ENCODE measurements at places on chromosomes 13 and 19.

DNA sequence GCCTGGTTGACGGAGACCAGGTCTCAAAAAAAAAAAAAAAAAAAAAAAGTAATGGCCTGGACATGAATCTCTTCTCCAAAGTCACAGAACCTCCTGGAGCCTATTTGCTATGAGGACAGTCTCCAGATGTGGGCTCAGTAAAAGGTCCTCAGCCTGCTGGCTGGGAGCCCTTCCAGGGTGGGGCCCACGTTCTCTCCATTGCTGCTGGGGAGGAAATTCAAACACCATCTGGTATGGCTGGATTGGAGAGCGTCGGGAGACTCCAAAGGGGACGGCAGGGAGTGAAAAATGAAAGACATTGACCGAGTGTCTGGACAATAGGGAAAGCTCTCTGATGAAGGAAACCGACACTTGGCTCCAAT is 1.3 kb upstream of the PBX4 start:
- no peak for DNase-seq

DNA sequence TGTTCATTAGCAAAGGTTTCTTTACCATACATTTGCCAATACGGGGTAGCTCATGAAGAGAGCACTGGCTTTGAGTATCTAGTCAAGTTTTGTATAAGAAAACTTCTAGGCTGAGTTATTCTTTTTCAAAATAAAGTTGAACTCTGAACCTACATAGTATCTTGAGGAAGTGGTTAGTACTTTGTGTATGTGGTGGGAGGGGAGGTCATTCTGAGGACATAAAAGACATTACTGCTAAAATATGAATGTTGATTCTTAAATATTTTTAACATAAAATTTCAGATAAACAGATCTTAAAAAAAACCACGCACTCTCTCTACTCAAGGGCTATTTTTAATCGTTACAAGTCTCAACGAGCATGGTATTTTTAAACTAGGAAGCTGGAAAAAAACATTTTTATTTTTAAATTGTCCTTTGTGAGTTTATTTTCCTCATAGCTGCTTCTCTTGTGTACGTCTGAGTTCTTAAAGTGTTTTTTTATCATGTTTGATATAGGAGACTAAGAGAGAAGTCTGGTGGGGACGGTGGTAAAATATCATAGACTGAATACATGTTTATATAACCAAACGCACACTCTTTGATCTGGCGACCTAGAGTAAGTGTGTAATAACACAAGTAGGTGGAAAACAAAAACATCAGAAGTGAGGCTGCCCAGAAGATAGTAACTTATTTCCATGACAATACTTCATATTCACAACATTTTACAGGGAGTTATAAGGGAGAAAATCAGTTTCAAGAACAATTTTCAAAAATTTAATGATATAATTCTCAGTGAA is 118.0 kb upstream of the POSTN start:
- DNase-seq: peak; percentile 23

DNA sequence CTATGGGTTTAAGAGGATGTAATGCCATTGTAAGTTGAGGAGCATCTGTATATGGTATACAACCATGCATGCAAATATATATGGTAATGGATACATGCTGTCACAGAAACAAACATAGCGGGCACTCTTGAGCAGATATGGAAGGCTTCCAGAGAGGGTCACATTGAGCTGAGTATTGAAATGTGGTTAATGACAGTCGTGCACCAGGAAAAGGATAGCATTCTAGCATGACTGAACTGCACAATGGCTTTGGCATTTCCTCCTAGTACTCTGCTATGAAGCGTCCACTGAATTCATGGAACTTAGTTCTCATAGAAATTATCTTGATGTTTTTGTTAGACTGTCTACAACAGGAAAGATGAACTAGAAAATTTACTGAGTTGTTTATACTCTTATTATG is 25.2 kb downstream of the DGKH start:
- no peak for DNase-seq

- no peak for DNase-seq
Observed at GRCh38 chr19:2381148-2381820, 21.2 kb downstream of the TMPRSS9 start.

DNA sequence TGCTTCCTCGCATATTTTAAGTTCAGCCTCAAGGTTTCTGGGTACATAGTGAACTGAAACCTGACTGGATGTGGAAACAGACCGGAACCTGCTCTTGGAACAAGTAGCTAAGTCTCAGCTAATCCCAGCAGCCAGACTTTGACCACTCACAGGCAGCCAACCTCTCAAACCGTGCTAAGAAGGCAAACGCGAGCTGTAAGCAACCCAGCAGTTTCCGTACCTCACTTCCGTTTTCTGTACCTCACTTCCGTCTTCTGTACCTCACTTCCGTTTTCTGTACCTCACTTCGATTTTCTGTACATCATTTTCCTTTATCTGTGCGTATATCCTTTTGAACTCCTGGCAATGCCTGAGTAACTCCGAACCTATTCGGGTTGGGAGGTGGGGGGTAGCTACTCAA is 96.8 kb downstream of the SUCLA2 start:
- no peak for DNase-seq

DNA sequence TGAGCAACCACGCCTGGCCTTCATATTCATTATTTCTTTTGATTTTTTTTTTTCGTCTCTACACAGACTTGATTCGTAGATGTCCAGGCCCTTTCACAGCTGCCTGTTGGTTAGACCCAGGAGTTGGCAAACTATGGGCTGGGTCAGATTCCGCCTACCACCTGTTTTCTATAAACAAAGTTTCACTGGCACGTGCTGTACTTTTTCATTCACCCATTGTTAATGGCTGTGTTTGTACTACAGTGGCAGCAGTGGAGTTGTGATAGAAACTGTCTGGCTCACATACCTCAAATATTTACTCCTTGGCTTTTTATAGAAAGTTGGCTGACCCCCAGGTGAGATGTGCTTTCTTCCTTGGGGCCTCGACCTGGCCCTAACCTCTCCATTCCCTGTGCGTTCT is 72.9 kb upstream of the TEX29 start:
- peak; percentile 3 for DNase-seq

DNA sequence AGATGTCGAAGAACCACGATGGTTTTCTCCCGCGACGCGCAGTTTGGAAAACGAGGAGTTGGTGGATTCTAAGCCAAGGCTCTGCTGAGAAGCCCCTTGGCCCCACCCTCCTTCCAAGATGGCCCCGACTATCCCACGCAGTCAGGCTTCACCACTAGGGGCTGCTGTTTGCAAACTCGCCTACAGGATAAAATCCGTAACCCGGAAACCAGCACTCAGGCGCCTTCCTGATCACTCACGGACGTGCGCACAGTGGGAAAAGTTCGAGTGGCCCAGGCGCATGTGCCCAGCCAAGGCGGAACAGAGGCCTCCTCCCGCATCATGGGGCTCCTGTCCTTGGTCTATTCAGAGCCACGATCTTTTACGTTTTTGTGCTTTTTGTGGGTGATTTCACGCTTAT is 19.2 kb upstream of the UQCR11 start:
- DNase-seq: peak; percentile 22

- DNase-seq: peak; percentile 94
Observed at GRCh38 chr13:99496184-99497142, 4.8 kb upstream of the TM9SF2 start.

DNA sequence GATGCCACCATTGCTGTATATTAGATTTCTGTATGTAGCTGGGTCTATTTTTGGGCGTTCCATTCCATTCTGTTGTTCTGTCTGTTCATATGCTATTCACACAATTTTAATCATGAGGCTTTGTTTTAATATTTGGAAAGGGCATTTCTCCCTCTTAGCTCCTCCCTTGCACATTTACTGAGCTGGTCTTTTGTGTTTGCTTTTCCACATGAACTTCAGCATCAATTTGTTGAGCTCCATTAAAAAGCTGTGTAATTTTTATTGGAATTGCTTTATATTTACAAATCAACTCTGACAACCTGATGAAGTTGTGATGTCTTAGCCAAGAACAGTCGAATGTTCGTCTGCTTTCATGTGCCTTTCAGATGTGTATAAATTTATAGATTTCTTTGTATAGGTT is 14.0 kb downstream of the WASF3 start:
- no peak for DNase-seq

DNA sequence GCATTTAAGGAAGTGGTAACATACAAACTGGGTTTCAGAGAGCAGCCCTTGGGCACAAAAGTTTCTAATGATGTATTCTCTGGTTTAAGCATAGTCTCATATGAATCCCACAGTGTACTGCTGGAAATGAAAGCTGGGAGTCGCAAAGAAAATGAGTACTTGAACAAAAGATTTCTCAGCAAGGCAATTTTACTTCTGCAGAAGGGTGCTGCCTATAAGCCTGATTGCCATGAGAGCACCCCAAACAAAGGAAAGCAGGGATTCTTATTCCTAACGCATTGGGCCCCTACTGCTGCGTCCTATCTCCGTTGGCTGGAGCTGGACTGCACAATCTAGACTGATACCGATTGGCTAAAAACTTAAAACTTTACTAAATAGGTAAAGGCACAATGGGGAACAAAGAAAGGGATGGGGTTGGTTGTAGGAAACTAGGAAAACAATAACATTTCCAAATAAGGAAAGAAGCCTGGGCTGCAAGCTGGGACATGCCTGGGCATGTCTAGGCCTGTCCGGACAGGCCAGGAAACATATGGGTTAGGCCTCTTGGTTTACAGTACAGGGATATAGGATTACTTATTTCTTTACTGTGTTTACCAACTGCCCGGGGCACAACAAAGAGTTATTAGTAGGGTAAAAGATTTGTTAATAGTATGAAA is 27.4 kb upstream of the VN1R4 start:
- DNase-seq: no peak

DNA sequence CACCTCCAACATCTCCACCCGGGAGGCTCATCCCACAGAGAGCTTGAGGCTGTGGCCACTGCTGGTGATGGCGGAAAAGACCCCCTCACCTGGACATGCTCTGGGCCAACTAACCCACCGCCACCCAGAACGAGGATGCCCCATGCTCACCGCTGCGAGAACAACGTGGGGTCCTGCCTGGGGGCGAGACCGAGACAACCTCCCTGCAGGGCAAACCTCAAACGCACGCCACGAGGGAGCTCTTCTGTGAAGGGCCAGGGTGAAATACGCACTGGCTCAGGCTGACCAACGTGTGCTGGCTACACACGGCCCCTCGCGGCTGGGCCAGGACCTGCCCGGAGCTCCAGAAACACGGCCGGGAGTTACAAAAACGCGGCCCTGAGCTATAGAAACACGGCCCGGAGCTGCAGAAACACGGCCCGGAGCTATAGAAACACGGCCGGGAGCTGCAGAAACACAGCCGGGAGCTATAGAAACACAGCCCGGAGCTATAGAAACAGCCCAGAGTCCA is 19.0 kb upstream of the PLPP2 start:
- DNase-seq: no peak

DNA sequence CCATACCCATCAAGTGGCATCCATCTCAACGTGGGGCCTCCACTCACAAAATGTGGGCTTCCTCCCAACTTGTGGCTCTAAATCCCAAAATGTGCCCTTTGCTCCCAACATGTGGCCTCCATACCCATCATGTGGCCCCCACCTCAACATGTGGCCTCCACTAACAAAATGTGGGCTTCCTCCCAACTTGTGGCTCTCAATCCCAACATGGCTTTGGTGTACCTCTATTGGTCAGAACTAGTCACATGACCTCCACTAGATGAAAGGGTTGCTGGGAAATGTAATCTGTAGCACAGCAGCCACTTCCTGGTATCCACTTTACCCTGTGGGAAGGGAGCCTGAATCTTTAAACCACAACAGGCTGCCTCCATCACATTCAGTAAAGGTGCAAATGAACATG is 10.1 kb upstream of the ACER1 start:
- DNase-seq: no peak

- no peak for DNase-seq
Observed at GRCh38 chr19:18921593-18921992, 2.1 kb downstream of the DDX49 start.
